ENCODE measurements at places on chromosomes 5 and 9.

DNA sequence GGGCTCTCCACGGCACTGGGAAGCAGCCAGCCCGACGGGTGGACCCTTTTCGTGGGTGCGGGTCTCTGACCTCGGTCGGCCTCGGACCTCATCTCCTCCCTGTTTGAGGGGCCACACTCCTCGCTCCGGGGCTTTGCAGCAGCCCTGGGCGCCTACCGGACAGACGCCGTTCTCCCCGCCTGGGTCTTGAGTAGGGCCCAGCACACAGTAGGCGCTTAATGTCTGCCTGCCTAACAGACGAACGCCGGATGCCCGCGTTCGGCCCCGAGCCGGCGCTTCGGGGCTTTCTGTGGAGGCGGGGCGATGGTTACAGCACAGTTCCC, 842 bp upstream of the GTF3C5 start:
- no peak for DNase-seq

GRCh38 chr5:148966348-148966747, 96.5 kb downstream of the SH3TC2 start:
- no peak for DNase-seq

GRCh38 chr5:115941051-115941675, 21.1 kb upstream of the LVRN start:
- no peak for DNase-seq

DNA sequence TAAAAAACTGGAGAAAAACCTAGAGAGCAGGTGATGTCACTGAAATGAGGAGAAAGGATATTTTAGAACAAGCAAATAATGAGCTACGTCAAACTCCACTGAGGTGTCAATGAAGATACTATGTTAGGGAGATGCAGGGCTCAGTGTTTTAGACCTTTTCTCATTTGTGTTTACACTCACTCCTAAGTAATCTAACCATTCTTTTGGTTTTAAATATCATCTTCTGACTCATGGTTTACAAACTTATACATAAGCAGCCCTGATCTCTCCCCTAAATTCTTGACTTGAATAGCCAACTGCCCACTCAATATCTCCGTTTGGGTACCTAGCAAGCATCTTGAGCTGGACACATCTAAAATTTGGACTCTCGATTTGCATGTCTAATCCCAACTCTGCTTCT, 272.4 kb downstream of the MEF2C start:
- no peak for DNase-seq

DNA sequence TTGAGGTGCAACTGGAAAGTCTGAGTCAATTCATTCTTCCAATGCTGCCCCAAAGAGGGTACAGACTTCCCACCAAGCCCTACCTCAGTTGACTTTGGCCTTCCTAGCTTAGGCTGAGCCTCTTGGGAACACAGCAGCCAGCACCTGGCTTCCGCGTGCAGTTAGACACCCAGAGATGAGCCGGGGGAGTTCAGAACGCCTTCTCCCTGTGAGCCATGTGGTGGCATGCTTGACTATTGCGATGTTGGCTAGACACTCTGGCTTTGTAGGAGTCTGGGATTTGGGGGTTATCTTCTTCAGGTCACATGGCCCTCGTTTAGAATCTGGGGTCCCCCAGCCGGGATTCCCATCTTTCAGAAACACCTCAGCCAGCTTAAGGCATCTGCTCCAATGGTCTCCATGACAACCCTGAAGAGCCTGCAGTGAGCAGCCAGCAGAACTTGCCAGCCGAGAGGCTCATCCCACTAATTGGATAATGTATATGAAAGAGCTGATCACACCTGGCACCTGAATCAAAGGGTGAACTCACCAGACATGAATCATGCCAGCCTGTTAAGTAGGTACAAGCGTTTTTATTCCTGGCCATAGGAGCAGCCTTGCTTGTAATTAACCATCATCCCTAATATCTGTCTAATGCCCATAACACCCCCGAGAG, 167.5 kb downstream of the SYK start:
- DNase-seq: no peak

DNA sequence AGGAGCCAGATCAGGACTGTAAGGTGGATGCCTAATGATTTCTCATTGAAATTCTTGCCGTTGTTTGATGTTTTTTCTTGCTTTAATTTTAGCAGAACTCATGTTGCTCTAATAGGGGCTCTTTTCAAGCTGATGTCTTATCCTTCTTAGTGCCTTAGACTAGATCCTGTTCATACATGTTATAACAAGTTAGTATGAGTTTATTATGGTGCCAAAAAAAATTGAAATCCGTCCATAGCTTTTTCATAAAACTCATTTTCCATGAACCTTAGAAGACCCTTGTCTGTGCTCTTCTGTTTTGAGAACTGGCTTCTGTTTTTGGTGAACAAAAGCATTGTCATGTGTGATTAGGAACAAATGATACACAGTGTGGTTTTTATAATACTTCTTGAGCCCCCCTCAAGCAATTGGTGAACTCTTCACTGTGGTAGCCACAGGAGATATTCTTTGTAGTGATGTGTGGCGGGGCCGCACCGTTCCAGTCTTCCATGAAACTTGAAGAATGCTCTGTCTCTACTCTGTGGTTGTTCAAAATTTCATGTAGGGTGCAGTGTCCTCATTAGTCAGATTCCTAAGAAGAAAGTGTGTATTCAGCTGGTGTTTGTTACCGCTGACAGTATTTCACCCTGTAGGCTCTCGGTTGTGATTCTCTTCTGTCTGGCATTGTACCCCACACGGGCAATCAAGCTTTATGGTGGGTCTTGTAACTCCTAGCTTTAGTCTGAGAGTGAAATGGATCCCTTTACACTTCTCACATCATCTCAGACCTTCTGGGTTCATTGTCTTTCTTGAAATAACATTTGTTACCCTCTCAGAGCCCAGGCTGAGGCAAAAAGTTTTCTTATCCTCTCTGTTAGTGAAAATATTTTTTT, 10.7 kb downstream of the OTULIN start:
- no peak for DNase-seq
